NCI-H187 (cell line): ENCODE measurements at places on chromosomes 2 and 18.

GRCh38 chr18:77049938-77050337, 82.6 kb downstream of the MBP start:
- no peak for DNase-seq

GRCh38 chr18:36640021-36640952, 188.5 kb downstream of the TPGS2 start:
- no peak for DNase-seq

DNA sequence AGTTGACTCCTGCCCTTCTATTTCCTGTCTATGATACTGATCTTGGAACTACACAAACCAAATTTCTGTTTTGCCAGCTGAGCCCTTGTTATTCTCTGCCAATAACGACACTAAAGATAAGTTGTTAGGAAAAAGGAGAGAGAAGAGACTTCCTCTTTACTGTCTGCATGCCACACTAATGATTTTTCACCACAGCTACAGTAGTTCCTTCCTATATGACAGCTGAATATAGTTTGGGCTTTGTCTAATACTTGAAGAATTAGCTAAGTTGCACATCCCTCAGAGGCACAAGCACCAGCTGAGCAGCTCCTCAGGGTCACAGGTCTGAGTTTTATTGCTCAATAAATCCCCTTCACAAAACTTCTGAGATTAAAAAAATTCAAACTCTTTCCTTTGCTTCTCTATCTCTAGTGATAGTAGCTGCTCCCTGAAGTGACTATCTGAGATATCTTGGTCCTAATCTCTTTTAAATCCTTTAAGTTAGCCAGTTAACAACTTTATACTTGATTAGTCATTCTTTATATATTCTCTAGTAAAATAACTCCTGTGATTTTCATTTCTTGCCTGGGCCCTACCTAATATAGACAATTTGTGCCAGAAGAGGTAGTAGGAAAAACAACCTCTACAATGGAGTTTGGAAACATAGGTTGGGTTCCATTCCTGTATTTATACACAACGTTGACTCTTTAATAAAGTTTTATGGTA, 253.0 kb upstream of the CNTNAP5 start:
- DNase-seq, result no peak

GRCh38 chr2:172095905-172096625, 6.6 kb downstream of the DLX2 start:
- no peak for DNase-seq

- DNase-seq, result no peak
Observed at GRCh38 chr18:13455960-13456481, 237.5 kb downstream of the LDLRAD4 start.

- no peak for DNase-seq
Observed at GRCh38 chr2:147623328-147623727, 221.5 kb upstream of the ACVR2A start.

GRCh38 chr2:183021613-183022012, 16.6 kb downstream of the NCKAP1 start:
- no peak for DNase-seq

DNA sequence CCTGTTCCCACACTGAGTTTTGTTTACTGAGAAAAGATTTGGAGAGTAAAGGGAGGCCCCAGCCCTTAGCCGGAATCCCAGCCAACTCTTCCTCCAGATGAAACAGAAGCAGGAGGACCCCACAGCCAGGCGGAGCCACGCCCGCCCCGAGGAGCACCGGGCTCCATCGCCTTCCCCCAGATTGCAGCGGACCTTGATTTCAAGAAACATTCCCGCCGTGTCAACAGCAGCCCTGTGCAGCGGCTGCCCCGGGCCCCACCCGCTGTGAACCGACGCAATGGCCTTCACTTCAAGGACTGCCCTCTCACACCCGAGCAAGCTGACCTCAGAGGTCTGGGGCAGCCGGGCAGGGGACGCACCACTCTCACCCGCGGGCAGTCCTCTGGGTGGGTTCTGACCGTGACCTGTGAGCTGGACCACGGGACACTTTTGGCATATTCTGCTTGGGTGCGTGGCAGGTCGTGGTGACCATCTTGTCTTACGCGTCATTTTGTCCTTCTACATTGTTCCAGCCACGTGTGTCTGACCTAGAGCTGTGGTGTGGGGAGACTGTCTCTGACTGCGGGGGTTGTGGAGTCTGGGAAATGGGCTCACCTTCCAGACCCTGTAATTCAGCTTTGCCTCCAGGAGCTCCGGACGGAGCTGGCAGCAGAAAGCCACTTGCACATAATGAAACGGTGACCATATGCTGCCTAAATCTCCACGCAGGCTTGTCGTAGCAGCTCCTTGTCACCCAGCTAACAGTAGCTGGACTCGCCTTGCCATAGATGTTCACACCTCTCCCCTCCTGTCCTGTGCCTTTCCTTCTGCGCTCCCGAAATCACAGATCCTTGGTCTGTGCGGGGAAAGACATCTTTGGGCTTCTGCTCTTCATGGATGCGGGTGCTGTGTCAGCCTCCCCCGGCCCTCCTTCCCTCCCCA, 32.0 kb upstream of the INHBB start:
- DNase-seq, result no peak

DNA sequence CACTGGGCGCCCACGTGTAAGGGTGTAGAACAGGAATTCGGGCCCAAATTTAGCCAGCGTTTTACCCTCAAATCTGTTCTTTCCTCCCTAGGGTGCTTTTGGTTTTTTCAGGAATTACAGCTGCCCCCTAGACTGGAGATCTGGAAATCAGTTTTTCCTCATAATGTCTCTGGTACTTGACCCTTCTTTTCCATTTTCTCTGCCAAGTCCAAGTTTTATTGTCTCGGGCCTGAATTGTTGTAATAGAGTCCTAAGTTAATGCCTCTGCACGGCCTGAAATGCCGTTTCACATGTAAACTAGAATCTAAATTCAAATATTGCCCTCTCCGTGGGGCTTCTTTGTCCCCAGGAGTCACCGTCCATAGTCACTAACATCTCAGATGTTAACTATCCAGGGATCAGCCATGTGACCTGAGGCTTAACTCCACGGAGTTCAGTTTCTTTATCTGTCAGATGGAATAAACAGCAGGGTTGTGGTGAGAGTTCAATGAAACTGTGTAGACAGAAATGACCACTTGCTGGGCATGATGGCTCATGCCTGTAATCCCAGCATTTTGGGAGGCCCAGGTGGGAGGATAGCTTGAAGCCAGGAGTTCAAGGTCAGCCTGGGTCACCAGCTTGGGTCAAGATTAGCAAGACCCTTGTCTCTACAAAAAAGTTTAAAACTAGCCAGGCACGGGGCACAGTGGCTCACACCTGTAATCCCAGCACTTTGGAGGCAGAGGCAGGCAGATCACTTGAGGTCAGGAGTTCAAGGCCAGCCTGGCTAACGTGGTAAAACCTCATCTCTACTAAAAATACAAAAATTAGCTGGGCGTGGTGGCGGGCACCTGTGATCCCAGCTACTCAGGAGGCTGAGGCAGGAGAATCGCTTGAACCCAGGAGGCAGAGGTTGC, 12.7 kb upstream of the CABLES1 start:
- no peak for DNase-seq

- no peak for DNase-seq
Observed at GRCh38 chr2:25161055-25161781, 7.2 kb downstream of the POMC start.

DNA sequence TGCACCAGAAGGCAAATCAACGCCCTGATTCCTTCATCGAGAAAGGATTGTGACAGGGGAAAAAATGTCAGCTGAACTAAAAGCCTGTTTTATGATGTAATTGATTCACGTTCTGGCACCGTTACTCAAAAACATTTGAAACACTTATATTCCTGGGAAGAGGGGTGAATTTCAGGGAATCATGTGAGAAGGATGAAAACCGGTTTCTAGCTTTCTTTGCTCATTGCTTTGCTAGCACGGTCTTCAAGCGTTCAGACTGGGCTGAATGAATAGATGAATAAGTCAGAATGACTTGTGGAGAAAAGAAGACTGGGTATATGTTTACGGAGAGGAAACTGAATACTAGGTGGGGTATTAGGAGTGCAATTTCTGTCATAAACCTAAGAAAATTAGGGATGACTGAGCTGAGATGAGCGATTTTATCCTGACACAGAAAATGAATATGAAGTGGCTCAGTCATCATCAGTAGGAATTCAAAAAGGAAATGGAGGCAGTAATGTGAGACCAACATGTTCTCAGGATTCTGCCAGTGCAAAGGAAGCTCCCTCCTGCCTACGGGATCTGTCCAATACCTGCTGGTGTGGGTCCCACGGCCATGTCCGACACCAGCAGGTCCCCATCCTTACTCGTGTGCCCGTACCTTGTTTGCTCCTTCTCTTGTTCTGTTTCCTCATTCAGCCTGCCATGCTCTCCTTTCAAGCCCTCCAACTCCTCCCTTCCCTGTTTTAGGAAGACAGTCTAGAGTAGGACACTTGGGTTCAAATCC, 124.7 kb upstream of the ARL5A start:
- no peak for DNase-seq

GRCh38 chr2:199806179-199806578, 44.8 kb downstream of the FTCDNL1 start:
- DNase-seq, result no peak
